ENCODE measurements at places on chromosomes 12 and 14. TPM values are rescaled to one million over a fixed set of nuclear protein-coding genes. Genes with fewer than 3 reads are reported as not detected.

GRCh38 chr12:59850268-59850667 lies 254.4 kb downstream of the SLC16A7 start:
- DNase-seq = no peak

- no peak for DNase-seq
Measured at GRCh38 chr12:133190176-133190575, 8.9 kb downstream of the ZNF268 start.

- DNase-seq = no peak
Measured at GRCh38 chr12:76444408-76444984, 96.3 kb upstream of the BBS10 start.

DNA sequence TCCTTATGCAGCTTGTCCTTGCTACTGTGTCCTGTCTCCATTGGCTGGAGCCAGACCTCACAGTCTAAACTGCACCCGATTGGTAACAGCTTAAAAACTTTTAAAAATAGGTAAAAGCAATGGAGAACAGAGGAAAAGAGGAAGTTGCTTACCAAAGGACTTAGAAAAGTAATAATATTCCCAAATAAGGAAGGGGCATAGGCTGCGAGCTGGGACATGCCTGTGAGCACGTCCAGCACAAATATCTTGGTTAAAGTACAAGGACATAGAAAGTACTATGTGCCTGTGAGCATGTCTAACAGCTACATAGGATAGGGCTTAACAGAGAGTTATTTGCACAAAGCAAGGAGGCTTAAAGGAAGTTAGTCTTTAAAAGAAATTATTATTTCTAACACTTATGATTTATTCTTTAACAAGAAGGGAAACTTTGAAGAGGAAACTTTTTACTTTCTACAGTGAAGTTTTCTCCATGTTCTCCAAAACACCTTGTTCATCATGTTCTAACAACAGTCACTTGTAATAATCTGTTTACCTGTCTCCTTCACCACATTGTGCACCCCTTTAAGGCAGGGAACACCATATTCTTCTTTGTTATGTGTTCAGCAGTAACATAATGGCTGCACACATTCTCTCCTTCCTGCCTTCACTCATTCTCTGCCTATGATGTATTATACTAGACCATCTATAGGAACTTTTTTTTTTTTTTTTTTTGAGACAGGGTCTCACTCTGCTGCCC lies 9.8 kb upstream of the UBE2N start:
- DNase-seq = no peak

- no peak for DNase-seq
Measured at GRCh38 chr14:28142400-28143015, 624.1 kb upstream of the FOXG1 start.

DNA sequence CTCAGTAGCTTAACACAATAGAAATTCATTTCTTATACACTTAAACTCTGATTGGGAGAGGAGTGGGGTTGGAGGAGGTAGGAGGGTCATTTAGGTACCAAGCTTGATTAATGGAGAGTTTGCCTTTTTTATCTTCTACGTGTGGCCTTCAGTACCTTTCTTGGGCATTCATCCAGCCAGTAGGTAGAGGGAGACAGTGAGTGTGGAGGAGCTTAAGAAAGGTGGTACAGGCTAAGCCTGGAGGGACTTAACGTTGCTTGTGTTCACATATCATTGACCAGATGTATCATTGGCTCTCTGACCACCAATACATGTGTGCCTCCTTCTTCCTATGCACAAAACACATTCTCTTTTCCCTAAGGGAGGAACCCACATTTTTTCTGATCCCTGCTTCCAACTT lies 232.9 kb upstream of the CRY1 start:
- no peak for DNase-seq

DNA sequence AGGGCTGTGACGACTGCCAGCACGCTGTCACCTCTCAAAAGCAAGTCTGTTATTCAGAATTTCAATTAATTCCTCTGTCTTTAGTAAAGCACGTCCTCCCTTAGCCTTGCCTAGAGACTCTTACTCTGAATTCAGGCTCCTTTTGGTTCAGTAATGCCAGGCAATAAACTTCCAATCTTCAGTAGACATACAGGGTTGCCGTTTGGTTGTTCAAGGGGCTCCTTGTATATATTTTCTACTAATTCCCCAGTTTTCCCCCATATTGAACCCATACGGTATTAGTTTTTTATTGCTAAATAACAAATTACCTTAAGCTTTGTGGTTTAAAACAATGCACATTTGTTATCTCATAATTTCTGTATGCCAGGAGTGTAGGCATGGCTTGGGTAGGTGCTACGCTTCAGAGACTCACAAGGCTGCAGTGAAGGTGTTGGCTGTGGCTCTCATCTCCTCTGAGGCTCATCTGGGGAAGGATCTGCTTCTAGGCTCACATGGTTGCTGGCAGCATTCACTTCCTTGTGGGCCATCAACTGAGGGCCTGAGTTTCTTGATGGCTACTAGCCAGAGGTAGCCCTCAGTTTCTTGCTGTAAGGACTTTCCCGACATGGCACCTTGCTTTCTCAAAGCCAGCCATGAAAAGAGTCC lies 7.3 kb upstream of the CLECL1 start:
- DNase-seq = no peak

Gene RNU4-1
- total RNA-seq = under 0.01 TPM

Gene KRT78
- total RNA-seq = not detected
